ENCODE measurements at places on chromosomes 11 and 22.
A peak's percentile ranks its signal among the peaks of the same experiment; 100 is the strongest.

GRCh38 chr22:35604621-35605368, 12.3 kb downstream of the MB start:
- DNase-seq, result no peak

DNA sequence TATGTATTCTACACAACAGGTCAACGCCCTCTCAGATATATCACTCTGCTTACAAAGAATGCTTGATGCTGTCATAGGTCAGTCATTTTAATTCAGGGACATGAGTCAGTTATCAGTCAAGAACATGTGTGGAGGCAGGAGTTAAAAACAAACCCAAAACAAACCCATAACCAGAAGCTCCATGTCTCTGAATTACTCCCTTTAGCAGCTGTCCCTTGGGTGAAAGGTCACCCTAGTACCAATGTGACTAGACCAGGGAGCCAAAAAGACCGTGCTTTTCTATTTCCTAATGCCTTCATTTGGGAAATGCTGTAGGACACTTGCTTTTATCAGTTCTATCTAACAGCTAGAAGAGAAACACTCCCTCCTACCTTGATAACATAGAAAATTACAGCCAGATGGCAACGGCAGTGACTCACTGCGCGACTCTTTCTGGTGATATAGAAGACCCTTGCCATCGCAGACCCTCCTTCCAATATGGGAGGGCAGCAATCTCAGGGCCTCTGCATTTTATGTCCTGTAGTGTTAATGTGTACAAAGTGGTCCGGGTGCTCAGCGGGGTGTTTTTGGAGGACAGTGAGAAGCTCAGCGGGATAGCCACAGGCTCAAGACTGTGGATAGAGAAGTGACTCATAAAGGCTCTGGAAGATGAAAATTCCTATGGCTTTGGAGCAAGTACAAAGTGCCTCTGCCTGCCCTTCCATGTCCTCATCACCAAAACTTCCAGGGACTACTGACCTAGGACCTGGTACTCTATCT, 24.8 kb downstream of the APOL5 start:
- peak; percentile 10 for DNase-seq

DNA sequence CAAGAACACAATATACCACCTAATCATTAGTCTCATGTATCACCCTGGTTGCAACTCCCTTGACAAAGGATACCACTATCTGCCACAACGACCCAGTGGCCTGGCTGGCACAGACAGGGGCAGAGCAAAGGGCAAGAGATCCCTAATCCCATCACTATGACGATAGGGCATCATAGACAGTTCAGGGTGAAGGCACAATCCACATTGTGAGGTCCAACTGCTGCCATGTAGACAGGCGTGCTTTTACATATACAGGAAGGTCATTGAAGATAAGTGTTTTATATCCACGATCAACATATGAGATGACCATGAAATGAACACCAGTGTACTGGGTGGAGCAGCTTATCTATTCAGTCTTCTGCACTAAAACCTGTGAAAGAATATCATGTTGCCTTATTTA, 94.6 kb downstream of the IGLL1 start:
- no peak for DNase-seq

DNA sequence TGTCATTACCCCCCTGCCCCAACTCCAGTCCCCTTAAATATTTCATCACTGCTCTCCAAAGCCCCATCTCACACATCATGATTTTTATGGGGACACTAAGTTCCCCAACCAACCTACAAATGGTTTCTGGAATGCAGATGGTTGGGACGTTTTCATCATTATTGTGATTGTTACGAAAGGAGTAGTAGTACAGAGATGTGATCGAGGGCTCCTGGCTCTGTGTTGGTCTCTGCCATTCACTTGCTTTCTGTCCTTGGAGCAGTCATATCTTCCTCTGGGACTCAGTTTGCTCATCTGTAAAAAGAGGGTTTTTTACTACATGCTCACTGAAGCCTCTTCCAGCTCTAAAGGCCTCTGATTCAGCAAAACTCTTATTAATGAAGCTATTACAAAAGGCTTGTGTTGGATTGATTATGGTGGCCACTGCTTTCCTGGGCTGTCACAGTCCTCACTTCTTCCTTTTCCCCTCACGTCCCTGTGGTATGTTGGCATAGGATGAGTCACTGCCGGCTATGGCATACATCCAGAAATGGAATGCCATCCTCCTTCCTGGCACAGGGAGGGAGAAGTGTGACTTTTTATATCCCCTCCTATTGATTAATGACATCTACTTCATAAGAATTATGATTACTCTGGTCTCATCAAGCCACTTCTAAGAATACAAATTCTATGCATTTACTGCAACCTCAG, 593.7 kb downstream of the METTL15 start:
- peak; percentile 91 for DNase-seq

- no peak for DNase-seq
Measured at GRCh38 chr11:79857377-79858214, 416.8 kb upstream of the TENM4 start.

- DNase-seq, result no peak
Measured at GRCh38 chr11:132414451-132414850, 1044.0 kb downstream of the NTM start.

DNA sequence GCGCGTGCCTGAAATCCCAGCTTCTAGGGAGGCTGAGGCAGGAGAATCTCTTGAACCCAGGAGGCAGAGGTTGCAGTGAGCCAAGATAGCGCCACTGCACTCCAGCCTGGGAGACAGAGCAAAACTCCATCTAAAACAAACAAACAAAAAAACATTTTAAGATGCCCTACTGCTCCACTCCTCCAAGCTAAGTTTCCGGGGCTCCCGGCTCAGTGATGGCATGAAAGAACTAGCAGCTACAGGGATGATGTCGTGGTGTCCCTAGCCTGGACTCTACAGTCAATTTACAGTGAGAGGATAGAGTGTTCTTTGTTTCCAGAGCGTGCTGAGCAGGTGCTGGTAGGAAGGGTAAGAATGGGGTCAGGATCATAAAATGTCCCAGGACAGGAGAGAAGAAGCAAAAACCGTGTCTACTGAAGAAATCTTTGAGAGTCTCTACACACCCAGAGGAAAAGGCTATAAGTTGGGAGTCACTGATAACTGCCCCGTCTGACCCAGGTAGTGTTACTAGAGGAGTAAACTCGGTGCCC, 1.2 kb upstream of the ZBTB3 start:
- no peak for DNase-seq

- DNase-seq, result no peak
Measured at GRCh38 chr11:64849598-64850356, 5.3 kb upstream of the CDC42BPG start.

DNA sequence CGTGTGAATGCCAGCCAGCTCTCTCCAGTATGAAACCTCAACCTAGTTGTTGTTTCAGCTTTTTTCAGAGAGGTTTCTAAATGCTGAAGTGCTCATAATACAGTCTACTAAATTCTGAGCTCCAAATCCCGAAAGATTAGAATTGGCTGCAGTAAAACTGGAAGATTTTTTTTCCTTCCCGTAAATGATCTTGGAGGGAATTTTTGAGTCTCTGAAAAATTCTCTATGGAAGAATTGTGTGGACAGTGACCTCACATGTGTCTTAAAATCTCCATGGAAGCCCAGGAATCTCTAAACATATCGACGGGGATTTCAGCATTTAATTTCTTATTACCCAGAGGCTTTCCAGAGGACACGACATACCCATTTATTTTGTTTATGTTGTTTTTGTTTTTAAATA, 1499.2 kb downstream of the LRRC4C start:
- DNase-seq, result no peak

- peak; percentile 18 for DNase-seq
Measured at GRCh38 chr22:24503137-24503842, 8.2 kb downstream of the UPB1 start.

GRCh38 chr11:44335919-44336318, 26.0 kb upstream of the ALX4 start:
- no peak for DNase-seq

GRCh38 chr11:33086017-33086416, 46.6 kb downstream of the TCP11L1 start:
- DNase-seq, result no peak

DNA sequence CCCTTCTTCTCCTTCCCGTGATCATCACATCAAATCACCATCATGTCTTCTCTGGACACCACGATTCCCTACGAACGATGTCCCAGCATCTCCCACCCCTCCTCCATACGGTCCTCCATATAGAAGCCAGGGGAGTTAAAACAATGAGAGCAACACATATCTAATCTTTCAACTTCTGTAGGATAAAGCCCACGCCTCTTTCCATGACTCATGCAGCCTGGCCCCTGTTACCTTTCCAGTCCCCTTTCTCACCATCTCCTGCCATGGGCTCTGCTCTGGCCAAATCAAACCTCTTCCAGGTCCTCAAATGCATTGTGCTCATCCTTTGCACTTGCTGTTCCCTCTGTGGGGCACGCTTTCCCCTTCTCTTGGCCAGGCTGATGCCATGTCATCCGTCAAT, 23.6 kb downstream of the RPS6KA4 start:
- no peak for DNase-seq

DNA sequence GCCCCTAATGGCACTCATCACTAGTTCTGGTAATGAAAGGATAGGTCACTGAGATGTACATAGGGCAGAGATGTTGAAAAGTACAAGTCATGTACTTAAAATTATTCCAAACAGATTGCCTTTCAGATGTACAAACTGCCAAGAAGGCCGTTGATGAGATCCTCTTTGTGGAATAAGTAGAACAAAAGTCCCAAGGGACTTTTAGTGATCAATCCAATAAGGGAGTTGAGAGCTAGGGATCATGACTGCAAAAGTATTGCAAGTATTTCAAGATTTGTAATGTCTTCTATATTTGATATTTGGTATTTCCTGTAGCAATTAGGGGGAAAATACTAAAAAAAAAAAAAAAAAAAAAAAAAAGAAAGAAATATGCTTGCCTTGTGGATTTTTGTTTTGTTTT, 82.2 kb downstream of the ATG16L2 start:
- no peak for DNase-seq

DNA sequence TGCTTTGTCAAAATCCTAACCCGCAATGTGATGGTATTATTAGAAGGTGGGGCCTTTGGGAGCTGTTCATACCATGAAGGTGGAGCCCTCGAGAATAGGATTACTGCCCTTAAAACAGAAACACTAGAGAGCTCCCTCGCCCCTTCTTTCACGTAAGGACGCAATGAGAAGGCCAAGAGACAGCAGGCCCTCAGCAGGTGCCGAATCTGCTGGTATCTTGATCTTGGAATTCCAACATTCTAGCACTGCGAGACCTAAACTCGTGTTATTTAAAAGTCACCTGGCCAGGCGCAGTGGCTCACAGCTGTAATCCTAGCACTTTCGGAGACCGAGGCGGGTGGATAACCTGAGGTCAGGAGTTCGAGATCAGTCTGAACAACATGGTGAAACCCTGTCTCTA, 33.1 kb downstream of the LARGE1 start:
- no peak for DNase-seq

DNA sequence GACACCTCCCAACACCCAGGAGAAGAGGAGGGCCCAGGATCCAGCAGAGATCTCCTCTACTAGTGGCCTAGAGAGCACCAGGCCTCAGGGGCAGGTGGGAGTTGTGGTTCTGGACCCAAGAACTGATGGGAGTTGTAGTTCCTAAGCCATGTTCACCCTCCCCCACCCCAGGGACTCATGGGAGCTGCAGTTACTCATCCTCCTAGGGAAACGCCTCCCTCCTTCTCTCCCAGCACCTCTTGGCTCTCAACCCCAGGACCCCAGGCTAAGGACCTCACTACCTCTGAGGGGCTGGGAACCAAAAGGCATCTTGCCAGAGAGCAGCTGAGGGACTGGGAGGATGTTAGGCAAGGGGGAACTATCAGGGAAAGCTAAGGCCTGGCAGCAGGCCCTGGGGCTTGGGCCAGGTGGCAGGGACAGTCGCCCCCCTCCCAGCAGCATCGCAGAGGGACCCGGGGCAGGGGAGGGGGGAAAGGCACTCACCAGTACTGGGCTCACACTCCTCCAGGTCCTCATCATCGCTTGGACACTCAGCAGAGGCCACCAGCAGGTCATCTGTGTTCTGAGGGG, 28.9 kb downstream of the SLC22A12 start:
- DNase-seq, result no peak
